Fibroblast of the conjunctiva (primary cell): ENCODE measurements at places on chromosomes 4 and X.

DNA sequence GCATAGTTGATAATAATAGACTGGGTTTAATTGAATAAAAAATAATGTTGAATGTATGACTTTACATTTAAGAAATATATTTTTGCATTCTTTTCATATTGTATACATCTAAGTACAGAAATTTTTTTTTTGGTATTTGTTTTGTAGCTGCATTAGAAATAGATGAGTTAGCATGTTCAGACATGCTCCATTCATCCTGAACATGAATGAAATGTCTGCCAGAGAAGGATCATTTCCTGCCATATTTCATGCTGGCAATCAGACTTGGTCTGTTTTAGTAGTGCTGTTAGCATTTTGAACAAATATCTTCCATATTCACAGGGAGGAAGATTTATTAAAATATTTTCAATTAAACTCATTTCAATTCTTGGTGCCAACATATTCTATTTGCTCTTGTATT, 98.9 kb downstream of the FRMPD4 start:
- no peak for DNase-seq

DNA sequence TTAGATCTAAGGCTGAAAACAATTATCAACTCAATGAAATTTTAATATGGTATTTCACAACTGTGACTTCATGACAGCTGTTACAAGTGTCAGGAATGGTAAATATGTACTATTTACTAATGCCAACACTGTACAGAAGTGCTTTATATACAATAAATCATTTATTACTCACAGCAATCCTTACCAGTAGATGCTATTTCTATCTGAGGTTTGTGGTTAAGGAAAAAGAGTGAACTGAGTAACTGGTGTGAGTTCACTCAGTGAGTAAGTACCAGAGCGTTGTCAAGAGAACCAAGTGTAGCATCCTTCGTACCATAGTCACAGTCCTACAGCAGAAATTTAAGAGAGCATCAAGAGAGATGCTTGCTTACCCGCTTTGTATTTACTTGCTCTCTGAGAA, 23.3 kb downstream of the MTHFD2L start:
- DNase-seq = no peak

DNA sequence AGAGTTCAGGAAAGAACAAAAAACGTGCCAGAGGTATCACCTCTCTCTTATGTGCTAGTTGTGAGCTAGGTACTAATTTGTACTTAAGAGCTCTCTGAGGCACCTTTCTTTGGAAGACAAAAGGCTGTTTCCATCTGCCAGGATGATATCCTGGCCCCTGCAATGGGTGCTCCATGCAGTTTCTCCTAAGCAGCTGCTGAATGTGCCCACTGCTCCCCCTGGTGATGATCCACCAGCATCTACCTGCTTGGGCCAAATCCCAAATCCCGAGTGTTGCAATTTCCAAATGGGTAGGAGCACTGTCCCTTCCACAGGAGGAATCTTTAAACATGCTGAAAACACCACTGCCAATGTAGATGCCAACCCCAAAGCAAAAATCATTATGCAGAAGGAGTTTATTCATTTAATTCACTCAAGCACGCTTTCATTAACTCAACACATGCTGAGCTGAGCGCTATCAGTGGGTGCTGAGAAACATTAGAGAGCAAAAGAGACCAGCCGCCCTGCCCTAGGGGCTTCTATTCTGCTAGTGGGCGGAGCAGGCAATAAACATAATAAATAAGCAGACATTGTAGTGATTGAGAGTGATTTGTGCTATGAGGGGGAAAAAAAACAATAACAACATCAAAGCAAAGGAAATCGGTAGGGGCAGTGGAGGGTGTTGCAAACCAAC, 69.6 kb upstream of the C4orf50 start:
- peak; percentile 3 for DNase-seq

DNA sequence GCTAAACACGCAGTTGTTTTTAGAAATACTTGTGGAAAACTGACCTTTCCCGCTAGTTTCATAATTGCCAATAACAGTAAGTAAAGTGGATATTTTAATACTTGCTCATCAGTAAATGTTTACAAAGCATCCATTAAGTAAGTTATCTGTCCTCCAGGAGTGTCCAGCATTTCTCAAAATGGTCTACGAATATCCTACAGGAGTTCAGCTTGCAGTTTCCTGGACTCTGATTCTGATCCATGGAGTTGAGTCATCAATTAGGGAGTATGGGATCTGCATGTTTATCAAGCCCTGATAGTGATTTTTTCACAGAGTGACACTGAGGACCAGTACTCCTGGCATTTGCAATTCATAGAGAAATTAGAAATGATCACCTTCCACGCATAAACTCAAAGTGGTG, 325.2 kb upstream of the AADAT start:
- DNase-seq = no peak

GRCh38 chr4:169033660-169034059, 23.6 kb upstream of the CBR4 start:
- DNase-seq = no peak

DNA sequence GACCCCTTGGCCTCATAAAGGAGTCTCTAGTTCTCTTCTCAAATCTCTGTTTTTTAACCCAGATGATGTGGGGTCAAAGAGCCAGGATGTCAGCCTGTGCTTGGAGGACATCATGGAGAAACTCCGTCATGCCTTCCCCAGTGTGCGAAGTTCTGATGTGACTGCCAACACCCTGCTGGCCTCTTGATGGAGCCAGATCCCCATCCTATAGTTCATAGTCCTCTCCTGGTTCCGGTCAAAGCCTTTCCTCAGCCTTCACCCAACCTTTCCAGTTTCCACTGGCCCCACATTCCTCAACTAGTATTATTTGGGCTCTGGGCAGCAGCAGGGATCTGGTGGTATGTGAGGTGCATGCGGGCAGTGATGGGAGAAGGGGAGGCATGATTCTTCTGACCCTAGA, 30.7 kb downstream of the TAF7L start:
- no peak for DNase-seq

GRCh38 chrX:20309806-20310205, 43.1 kb upstream of the RPS6KA3 start:
- DNase-seq = no peak

- DNase-seq = no peak
Measured at GRCh38 chr4:180766045-180766444, 1477.2 kb upstream of the TENM3 start.

DNA sequence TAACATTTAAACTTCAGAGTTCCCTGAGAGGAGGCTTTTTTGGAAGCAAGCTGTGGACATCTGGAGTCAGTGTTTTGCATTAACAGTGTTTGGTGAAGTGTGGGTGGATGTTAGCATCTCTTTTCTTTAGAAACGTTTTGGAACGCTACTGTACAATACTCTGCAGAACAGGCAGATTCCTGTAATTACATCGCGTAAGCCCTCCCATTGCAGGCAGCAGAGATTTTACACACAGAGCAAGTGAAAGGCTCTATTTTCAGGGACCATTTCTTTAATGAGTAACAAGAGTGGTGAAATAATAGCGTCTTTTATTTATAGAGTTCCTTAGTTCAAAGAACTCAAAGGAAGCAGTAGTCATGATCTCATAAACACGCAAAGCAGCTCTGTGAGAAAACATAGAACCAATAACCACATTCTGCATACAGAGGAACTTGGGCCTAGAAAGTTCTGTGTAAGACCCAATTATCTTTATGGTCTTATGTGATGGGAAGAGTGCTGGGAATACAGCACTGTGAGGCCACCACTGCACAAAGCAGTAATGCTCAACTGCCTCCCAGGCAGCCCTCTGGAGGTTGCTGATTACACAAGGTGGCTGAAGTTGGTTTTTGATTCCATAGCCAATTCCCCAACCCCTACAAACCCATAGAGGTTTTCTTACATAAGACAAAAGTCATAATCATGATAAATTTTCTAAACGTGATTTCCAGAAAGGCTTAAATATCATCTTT, 298.7 kb upstream of the EPHA5 start:
- DNase-seq = no peak

DNA sequence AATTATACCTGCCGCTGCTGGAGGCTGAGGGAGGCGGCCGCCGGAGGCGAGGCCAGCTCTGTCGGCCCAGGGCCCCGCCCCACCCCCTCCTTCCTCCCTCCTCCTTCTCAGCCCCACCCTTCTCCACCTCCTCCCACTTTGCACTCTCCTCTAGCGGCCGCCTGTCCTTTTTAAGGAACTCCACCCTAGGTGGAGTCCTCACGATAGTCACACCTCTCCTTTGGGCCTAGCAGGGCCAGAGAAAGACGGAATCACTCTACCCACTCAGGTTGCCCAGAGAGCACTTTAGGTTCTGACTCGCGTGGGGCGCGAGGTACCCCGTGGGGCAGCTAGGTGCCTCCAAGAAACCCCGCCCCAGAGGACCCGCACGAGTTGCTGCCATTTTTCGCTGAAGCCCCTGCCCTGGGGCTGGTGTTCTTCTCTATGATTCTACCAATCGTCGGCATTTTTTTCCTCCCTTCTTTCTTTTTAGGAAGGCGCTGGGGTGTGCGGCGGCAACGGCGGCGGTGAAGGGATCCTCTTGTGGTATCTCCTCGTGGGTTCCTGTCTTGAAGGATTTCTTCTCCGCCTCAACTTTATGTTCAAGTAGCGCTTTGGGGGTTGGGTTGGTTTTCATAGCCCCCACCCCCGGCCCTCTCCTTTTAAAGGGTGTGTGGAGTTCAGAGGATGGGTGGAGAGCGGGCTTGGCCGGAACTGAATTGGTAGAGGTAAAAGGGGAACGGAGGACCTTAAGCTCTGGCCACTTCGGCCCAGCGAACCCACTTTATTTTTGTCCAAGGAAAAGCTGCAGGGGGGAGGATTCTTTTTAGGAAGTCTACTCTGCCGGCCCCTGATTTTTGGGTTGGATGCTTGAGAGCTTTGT, at the start of gene KLF8:
Gene KLF8, plus strand, starts transcription at position 136 of the 862 bp plus-strand sequence. CDS start 979 bp downstream, outside the sequence.
- DNase-seq = peak; percentile 1

- no peak for DNase-seq
Measured at GRCh38 chr4:76677571-76678326, 220.2 kb downstream of the SOWAHB start.

DNA sequence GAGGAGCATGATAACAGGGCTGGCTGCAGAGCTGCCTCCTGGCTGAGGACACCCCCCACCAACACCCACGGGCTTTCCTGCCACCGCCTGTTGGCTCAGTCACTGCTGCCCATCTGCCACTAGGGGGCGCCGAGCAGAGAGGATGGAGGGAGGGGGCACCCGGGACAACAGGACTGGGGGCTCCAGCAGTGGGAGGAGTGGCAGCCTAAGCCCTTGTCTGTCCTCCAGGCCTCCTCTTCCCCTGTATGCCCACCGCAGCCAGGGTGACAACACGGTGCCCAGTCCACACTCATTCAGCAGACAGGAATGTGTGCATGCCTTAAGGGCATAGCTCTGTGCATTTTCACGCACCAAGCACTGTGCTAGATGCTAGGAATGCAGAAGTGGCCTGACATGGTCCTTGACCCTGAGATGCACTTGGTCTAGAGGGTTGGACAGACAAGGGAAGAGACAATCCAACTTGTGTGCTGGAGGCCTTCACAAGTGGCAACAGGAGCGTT, 149.9 kb downstream of the AMMECR1 start:
- no peak for DNase-seq

DNA sequence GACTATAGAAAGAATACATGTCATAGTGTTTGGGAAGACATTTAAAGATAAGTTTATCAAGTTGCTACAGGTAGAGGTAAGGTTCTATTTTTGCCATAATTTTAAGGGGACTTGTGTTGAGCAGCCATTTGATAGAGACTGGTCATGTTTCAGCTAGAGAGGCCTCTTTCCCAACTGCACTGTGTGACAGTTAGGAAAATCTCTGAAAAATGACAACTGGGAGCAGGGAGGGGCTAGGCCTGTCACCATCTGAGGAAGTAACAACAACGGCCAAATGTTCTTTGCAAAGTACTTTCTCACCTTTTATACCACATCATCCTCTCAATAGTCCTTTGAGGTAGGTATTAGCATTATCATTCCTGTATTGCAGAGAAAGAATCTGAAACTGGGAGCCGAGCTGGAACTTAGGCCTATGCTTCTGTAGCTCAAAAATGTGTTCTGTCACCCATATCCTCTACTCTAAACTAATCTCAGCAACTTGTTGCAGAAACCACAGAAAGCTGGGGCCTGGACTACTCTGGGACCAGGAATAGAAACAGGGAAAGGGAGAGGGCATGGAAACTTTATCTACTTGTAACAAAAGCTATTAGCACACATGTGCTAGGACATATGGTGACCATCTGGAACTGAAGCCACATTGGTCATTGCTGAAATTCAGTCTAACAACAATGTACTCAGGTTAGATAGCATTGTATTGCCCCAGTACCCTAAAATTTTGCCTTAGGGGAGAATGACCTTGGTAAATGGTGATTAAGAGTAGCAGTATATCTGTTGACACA, 198.9 kb downstream of the MID1IP1 start:
- DNase-seq = no peak

DNA sequence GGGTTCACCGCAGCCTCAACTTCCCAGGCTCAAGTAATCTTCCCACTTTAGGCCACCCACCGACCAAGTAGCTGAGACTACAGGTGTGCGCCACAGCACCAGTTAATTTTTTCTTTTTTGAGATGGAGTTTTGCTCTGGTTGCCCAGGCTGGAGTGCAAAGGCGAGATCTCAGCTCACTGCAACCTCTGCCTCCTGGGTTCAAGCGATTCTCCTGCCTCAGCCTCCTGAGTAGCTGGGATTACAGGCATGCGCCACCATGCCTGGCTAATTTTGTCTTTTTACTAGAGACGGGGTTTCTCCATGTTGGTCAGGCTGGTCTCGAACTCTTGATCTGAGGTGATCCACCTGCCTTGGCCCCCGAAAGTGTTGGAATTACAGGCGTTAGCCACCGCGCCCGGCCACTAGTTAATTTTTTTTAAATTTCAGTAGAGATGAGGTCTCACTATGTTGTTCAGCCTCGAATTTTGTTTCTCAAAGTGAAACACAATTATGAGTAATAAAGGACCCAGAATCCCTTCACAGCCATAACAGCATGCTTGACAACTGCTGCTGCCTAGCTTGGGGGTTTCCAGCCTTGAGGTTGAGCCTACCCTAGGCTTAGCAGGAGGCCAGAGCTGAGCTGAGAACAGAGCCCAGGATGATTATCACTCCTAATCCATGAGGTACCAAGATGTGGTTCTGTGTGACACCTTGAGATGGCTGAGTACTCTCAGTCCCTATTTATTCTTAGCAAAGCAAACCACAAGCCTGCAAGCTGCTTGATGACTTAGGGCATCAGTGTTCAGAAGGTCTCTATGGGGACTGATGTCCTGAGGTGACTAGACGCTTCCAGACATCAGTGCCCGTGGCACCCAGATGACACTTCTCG, 41.6 kb upstream of the NKRF start:
- DNase-seq = no peak
